Right atrium auricular region (tissue), 2 donors: ENCODE measurements at places on chromosomes 1 and 21. TPM values are rescaled to one million over a fixed set of nuclear protein-coding genes. Genes with fewer than 3 reads are reported as not detected.
A peak's percentile ranks its signal among the peaks of the same experiment; 100 is the strongest.

Gene NECTIN4
- not detected for total RNA-seq

Gene ADGRL4
- total RNA-seq = 28.2 TPM

Gene PAPPA2
- 0.19 TPM for total RNA-seq

Gene S100A2
- not detected for total RNA-seq

Gene NPHS2
- not detected for total RNA-seq

Gene TNFRSF4
- total RNA-seq = 0.79 TPM

Gene UBAP2L
- 48.9 TPM for total RNA-seq

Gene CCDC185
- total RNA-seq = not detected

Gene C1orf94
- total RNA-seq = not detected

Gene RPS27
- 709 TPM for total RNA-seq

Gene RSPO1
- 6.3 TPM for total RNA-seq

Gene MPL
- not detected for total RNA-seq

DNA sequence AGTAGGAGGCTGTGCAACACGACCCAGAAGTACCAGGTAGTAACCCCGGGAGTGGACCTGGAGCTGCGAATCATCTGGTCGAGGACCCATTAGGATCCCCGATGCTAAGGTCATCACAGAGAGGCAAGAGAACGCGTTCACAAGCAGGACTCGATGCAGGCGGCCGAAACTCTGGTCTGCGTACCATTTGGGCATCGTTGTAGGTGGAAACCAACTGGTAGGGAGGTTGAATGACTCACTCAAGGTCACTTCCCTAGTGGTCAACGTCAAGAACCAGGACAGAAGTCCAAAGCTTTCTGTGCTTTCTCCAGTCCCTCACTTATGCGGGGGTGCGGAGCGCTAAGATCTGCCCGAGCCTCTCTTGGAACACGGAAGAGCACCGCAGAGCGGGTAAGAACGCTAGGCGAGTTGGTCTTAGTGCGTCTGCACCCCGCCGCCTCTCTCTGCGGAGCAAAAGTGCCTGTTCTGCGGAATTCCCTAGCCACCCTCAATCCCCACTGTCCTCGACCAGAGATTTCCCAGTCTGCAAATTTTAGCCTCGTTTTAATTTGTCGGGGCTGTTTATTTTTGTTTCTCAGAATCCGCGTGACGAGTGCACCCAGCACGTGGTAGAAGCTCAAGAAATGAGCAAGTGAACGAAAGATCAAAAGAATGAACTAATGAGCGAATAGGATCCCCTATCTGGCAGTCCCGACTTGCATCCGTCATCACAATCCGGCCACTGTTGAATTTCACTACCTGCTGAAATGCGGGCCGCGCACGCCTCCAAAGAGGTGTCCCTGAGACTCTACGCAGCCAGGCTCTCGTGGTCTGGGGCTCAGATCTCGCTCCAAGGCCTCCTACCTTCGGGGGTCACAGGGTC is 12.2 kb downstream of the HLX start:
- no peak for DNase-seq

- no peak for DNase-seq
These were observed 88.9 kb downstream of the CD58 start for GRCh38 chr1:116481934-116482333.

GRCh38 chr1:37306461-37306860 is 167.9 kb upstream of the ZC3H12A start:
- no peak for DNase-seq

- no peak for DNase-seq
These were observed 897 bp downstream of the COL16A1 start for GRCh38 chr1:31702836-31703404.

GRCh38 chr1:45846931-45847330 is 43.5 kb downstream of the MAST2 start:
- no peak for DNase-seq

- DNase-seq = no peak
These were observed 184.0 kb downstream of the CDC7 start for GRCh38 chr1:91684481-91685196.

- DNase-seq = no peak
These were observed 12.3 kb downstream of the ZNF436 start for GRCh38 chr1:23357138-23357908.

- no peak for DNase-seq
These were observed 8.8 kb downstream of the UBE2J2 start for GRCh38 chr1:1264868-1265272.

GRCh38 chr1:31376375-31377134 is 3.7 kb upstream of the FABP3 start:
- no peak for DNase-seq

DNA sequence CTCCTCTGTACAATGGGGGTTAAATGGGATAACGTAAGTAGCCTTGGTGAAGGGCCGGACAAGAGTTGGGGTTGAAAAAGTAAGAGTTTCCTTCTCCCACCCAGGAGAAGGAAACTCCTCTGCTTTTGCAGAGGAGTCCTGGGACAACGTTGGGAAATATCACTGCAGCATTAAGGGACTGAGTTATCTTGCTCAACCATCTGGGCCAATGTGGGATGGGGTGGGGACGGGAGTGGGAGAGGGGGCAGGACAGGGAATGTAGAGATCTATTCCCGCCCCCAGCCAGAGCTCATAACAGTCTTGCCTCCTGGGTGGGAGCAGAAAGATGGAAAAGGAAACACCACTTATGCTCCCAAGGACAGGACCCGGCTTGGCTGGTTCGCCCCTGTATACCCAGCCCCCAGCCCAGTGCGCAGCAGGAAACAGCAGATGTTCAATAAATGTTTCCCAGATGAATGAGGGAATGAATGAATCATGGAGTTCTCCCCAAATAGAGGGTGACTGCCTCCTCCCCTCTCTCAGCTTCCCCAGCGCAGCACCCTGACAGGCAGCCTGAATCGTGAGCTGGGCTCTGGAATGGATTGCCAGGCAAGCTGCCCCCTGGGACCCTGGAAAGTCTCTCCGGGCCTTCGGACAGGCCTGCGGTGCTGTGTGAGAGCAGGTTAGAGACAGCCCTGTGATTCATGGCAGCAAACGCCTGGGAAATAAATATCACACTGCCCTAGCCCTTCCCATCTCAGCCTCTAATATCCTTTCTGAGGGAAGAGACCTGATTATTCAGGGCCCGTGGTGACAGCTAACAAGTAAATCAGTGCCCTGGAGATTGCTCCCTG is 24.8 kb downstream of the FBXO2 start:
- no peak for DNase-seq

GRCh38 chr1:155022136-155022926 is 11.2 kb downstream of the DCST2 start:
- no peak for DNase-seq

GRCh38 chr1:76591963-76592362 is 275.3 kb upstream of the ST6GALNAC5 start:
- DNase-seq = no peak

GRCh38 chr1:15277447-15277838 is 30.4 kb downstream of the FHAD1 start:
- DNase-seq = peak; percentile 28

- no peak for DNase-seq
These were observed 182.9 kb downstream of the TGFBR3 start for GRCh38 chr1:91703095-91703494.

GRCh38 chr1:169072945-169073725 is 33.4 kb upstream of the ATP1B1 start:
- no peak for DNase-seq

DNA sequence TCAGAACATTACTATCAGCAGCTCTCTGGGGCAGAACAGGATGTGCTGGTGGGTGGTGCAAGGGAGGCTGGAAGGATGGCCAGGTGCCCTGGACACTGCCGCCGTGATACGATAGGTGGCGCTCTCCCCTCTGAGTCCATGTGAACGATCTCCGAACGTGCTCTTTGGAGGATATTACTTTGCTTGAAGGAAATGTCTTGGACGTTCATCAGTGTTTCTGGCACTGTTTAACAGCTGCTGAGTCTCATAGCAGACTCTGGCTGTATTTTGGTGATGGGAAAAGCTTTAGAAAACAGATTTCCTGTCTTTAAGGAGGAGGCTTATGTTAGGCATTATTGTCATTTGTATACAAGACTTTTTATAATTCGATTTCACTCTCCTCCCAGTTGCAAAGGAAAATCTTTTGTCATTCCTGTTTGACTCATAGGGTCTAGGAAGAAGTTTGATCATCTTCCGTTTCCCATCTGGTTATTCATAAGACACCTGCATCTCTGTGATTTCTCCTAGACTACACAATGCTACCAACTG is 386.2 kb upstream of the ADGRL2 start:
- DNase-seq = peak; percentile 66

- no peak for DNase-seq
These were observed 157.9 kb downstream of the DHRS3 start for GRCh38 chr1:12460121-12460520.

DNA sequence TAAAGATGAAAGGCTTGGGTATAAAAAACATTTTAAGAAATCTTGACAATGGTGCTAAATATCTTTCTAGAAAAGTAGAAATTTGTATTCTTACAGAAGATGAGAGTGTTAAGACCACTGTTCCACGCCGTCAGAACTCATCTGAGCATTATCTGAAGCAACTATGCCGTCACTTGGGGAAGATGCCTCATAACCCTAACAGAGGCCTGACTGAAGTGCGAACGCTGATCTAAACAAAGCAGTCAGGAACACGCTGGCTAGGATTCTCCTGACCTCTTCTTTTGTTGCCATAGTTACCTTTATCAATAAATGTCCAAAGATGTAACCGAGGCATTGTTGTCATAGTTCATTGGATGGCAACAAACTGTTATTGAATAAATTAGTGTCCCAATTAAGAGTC is 612.4 kb downstream of the LTN1 start:
- DNase-seq = no peak

DNA sequence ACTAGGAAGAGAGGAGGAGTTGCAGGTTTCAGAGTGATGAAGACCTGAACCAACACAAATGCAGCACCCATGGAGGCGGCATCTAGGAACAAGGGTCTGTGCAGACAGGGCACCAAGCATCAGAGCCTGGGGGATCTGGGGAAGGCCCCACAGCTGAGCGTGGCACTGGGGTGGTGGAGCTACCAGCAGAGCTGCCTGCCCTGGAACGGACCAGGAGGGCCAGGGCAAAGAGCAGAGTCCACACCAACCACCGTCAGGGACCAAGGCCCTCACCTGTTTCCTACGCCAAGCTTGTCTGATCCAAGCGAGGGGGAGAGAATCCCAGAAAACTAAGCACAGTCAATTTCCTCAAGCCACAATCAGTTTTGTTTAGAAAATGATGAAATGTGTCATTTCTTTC is 79.0 kb upstream of the SYT6 start:
- no peak for DNase-seq

- DNase-seq = no peak
These were observed 113.1 kb downstream of the PIK3R3 start for GRCh38 chr1:46019348-46019747.

DNA sequence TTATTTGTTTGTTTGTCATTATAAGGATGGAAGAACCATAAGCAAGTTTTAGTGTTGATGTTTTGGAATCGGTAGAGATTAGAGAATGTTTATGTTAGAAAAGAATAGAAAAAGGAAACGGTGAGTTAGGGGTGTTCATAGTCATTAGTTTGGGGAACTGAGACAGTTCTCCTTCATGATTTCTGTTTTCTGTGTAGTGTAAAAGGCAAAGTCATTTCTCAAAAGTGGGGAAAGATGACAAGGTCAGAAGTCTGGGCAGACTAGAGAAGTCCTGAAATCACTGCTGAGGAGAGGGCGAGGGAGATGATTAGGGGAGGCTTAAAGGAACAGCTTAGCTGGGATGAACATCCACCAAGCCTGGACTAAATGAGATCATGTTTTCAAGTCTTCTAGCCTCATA is 498.9 kb downstream of the TTLL7 start:
- DNase-seq = no peak

- no peak for DNase-seq
These were observed 217.5 kb downstream of the CAMTA1 start for GRCh38 chr1:7002728-7003127.

DNA sequence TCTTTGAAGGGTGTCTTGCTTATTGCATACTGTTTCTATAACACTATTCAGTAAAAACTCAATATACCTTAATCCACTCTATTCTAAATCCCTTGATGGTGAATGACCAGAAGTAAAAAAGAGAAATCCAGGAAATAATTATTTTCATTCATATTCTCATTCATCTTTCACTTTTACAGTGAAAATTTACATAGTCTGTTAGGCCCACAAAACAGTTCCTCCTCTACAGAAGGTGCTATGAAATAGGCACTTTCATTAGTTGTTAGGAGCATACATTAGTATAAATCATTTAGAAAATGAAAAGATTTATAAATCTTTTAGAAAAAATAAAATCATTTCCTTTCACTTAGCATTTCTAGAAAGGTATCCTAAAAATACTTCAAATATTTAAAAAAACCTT is 115.1 kb downstream of the LHX4 start:
- no peak for DNase-seq

DNA sequence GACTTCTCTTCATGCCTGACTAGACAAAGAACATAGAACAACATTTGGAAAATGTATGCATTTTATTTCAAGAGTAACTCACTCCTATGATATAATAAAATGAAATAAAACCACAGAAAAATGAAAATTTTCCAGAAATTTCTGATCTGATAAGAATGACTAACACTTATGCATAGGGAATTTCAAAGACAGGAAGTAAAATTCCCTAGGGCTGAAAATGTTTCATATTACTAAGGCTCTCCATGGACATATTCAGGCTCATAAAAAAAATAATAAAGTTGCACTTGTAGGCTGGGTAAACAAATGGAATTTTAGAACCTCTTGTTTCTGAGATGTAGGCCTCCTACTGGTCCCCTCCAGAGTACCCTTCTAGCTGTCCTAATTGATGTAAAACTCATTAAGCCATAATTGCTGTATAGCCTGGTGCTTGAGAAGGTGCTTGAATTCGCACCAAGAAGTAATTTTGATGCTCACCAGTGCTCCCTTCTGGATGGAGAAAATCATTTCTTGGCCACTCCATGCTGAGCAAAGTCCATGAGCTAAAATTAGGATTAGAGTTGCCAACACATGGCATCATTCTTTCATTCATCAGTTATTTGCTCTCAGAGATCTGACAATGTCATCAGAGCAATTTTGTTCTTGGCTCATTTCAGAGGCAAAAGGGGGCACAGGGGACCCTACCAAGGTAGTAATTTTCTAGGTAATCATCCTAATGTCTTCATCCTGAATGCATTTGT is 641.0 kb upstream of the CAMK1G start:
- DNase-seq = no peak

DNA sequence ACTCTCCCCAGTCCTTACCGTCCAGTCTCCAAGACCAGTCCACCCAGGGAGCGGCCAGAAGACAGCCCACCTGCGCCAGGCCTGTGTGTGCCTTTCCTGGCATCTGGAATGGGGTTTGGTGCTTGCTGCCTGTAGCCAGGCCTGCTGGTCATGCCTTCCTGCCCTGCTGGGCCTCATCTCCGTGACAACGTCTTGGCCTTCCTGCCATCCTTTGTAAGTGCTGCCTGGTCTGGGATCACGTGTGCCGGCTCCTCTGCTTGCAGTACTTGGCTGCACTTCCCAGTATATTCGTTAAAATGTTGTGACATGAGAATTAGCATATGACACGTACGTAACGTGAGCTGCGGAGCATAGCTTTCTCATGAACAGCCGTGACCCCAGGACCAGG is 145.3 kb upstream of the COL6A1 start:
- no peak for DNase-seq

DNA sequence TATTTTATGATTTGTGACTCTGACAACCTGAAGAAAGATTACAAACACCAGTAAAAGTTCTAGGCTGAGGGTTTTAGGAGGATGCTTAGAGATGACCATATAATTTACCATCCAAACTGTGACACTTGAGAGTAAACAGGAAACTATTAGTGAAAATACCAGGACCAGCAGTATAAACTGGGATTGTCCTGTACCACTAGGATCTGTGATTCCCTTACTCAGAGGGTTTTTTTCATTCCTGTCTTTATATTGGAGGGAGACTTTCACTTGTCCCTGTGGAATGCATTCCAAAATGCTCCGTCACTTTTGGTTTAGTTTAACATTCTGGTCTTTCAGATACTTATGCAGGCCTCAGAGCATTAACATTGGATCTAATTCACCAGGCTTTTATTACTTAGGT is 482.9 kb downstream of the PTBP2 start:
- DNase-seq = no peak
